Erythroblast (primary cell): ENCODE measurements at places on chromosomes 5 and 9.

- no peak for DNase-seq
Measured at GRCh38 chr5:32996336-32996735, 285.2 kb downstream of the NPR3 start.

GRCh38 chr5:36875051-36875789 lies 1.3 kb upstream of the NIPBL start:
- peak; percentile 87 for DNase-seq

DNA sequence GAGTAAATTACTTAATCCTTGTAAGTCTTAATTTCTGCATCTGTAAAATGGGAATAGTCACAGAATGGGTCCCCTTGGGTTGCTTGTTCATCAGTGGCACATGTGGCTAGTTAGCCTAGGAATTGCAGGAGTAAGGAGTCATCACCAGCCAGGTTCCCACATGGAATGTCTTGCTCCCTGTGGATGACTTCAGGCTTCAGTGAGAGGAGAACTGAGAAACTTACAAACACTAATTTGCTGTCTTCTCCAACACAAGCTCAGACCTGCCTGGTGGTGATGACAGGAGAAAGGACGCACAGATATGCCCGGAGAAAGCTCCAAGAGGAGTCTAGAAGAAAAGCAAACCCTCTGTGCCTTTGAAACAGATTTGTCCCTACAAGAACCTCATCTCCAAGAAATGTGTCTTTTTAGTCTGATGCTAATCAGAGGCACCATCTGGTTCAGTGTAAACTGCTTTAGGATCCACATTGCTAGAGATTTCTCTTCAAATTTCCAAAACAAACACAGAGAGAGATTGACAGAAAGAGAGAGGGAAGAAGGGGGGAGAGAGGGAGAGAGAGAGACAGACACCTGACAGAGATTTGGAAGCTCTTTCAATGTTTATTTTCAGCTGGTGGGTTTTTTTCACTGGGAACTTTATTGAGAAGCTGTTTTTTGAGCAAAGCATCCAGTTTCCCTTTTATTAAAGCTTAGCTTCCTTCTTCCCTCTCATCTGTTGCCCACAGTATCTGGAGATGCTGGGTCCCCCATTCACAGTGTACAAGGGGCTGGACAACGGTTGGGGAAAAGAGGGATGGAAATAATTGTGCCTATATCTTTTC lies 128.3 kb downstream of the DOCK2 start:
- DNase-seq = peak; percentile 13

DNA sequence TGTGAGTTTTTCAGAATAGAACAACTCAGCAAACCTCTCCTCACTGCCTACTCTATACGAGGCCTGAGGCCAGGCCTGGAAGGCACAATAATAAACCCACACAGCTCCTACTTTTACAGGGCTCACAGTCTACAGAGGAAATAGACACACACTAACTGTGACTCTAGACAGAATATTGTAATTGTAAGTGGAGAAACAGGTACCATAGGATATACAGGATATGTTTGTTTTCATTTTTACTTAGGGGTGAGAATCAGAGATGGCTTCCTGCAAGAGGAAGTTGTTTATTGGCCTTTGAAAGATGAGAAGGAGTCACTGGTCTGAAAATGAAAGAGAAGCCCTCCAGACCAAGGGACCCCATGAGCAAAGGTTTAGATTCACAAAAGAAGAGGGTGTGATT lies 35.8 kb upstream of the TGFBR1 start:
- no peak for DNase-seq

DNA sequence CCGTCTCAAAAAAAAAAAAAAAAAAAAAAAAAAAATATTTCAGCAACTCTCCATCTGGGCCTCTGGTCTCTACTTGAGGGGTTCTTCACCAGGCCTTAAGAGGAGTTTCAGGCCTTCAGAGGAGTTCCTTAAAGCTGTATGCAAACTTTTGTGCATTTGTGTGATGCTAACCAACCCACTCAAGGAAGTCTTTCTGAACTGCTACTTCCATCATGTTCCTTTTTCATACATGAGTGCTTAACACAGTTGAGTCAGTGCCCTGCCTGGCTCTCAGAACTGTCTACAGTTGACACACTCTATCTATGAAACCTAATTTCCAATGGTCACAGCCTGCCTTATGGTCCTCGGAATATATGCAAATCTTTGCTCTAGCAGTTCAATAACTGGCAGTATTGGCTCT lies 146.5 kb downstream of the MEF2C start:
- DNase-seq = no peak
